ENCODE measurements at places on chromosomes 7 and 10. TPM values are rescaled to one million over a fixed set of nuclear protein-coding genes. Genes with fewer than 3 reads are reported as not detected.

NEBL gene
- 22.2 TPM for total RNA-seq

CALN1 gene
- total RNA-seq = 2.3 TPM

FIGNL1 gene
- 16.9 TPM for total RNA-seq

DNA sequence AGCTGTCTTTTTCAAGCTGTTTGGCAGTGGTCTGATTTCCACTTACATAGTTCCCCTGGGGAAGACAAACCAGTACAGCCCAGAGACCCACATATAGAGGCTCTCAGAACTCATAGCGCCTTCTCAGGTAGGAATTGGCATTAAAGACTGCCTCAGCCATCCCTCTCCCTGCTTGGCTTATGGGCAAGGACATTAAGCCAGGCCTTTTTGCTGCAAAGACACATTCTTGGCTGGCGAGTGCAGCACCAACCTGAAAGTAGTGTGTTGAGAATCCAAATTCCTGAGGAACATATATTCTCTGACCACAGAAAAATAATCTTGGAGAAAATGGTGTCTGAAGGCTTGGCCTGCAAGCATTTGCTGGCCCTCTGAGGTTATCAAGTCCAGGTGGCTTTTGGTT is 39.2 kb upstream of the HPS1 start:
- peak overlapping the region; percentile 39 for H3K27ac ChIP-seq
- no peaks in the 10 kb centered on the region for H3K36me3 ChIP-seq
- no peak for DNase-seq
- no peaks in the 10 kb centered on the region for H3K27me3 ChIP-seq

PKD2L1 gene
- total RNA-seq = not detected

SLC26A4 gene
- total RNA-seq = 1.7 TPM

GRCh38 chr10:26690731-26691475 is 6.6 kb upstream of the PDSS1 start:
- H3K4me1 ChIP-seq = no peaks in the 10 kb centered on the region
- no peak for DNase-seq
- H3K36me3 ChIP-seq = no peaks in the 10 kb centered on the region

DNA sequence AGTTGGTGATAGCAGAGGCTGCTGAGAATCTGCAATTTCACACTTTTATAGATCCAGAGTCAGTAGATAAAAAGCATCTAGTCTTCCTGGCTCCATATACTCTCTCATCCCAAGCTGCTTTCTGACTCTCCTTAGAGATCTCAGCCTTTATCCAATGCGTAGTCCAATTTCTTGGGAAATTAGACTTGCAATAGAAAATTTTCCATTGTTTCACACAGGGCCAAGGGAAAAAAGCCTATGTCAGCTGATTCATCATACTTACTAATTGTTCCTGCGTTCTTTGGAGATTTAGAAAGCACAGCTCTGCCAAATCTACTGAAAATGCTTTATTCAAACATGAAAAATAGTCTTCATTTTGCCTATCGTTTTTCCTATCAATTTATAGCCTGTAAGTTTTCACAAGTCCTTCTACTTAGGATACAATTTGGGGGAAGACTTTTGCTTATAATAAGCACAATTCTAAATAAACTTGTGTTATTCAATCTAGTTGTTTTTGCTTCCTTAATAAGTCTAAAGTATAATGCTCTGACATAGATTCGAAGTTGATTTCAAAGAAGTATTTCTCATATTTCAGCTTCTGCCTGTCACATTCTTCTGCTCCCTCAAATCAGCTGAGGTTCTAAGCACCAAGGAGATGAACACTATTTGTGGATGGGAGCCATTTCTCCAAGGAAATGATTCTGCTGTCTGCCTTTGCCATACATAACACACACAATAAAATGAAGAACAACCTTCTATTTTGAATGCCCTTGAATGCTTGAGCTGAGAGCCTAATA is 165.4 kb downstream of the ADAM12 start:
- no peak overlapping the region for H3K27ac ChIP-seq
- no peaks in the 10 kb centered on the region for H3K36me3 ChIP-seq
- no peaks in the 10 kb centered on the region for H3K4me1 ChIP-seq
- DNase-seq = no peak

GRCh38 chr10:77643795-77644468 is 6.3 kb upstream of the KCNMA1 start:
- H3K36me3 ChIP-seq = no peaks in the 10 kb centered on the region
- no peak overlapping the region for H3K27ac ChIP-seq
- no peaks in the 10 kb centered on the region for H3K27me3 ChIP-seq
- no peak overlapping the region for H3K4me3 ChIP-seq
- no peak for DNase-seq
- no peaks in the 10 kb centered on the region for H3K4me1 ChIP-seq

DNA sequence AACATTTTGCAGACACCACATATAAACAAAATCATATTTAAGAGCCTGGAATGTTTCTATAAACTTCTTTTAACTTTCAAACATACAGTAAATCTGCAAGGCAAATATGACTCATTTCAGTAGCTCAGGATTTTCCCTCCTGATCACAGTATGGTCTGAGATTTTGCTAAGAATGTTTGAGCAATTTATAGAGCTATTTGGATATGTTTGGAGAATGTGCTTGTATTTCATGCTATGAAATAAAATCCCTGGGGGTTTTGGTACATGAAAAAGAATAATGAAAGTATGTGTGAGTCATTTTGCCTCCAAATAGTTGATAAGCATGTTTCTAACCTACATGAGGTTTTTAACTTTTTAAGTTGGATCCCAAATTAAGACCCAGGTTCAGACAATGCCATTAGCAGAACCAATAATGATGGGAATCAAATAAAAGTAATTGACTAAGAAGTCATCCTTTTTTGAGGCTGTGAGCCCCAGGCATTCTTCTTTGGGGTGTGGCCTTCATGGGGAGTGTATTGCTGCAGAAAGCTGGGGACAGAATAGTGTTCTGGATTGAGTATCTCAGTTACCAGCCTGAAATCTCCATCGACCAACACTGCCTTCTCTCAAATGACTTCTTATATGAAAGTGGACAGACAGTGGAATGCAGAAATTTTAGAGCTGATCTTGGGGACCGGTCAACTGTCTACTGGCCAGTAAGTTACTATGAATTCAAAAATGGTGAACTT is 66.1 kb upstream of the AGBL3 start:
- no peak overlapping the region for H3K4me3 ChIP-seq
- DNase-seq = no peak
- H3K36me3 ChIP-seq = no peaks in the 10 kb centered on the region
- peaks cover 11% of the 10 kb centered on the region for H3K4me1 ChIP-seq
- no peaks in the 10 kb centered on the region for H3K27me3 ChIP-seq
- no peak overlapping the region for H3K27ac ChIP-seq

GRCh38 chr7:3980300-3980643 is 679.2 kb downstream of the SDK1 start:
- no peaks in the 10 kb centered on the region for H3K36me3 ChIP-seq
- H3K27me3 ChIP-seq = no peaks in the 10 kb centered on the region
- DNase-seq = no peak
- H3K27ac ChIP-seq = no peak overlapping the region

TLL2 gene
- total RNA-seq = 1.1 TPM

FAM180A gene
- total RNA-seq = not detected
